ENCODE measurements at places on chromosomes 12 and 14.

GRCh38 chr14:24277071-24277470, 5.7 kb upstream of the RABGGTA start:
- peaks cover 9% of the 10 kb centered on the region for H3K27me3 ChIP-seq
- peaks cover 39% of the 10 kb centered on the region for H3K4me1 ChIP-seq
- H3K4me3 ChIP-seq = no peak overlapping the region

- peak overlapping the region; percentile 98 for H3K27ac ChIP-seq
- peak; percentile 61 for DNase-seq
- H3K27me3 ChIP-seq = no peaks in the 10 kb centered on the region
- H3K36me3 ChIP-seq = peaks cover 46% of the 10 kb centered on the region
- peak overlapping the region; percentile 94 for H3K4me3 ChIP-seq
- H3K4me1 ChIP-seq = peaks cover 60% of the 10 kb centered on the region
Observed at GRCh38 chr12:57087691-57088353, 1.1 kb upstream of the NAB2 start.

DNA sequence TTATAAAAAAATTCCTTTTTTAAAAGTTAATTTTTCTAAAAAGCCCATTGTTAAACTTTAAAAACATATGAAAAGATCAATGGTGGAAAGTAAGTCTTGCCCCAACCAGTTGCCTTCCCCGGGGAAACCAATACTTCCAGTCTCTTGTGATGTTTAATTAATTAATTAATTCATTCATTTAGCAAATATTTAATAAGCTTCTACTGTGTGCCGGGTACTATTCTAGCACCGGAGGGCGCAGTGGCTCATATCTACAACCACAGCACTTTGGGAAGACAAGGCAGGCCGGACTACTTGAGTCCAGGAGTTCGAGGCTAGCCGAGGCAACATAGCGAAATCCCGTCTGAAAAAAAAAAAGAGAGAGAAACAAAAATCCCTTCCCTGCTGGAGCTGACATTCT, 87.4 kb downstream of the HECTD4 start:
- peaks cover 5% of the 10 kb centered on the region for H3K4me1 ChIP-seq
- no peaks in the 10 kb centered on the region for H3K27me3 ChIP-seq
- peaks cover 10% of the 10 kb centered on the region for H3K36me3 ChIP-seq

DNA sequence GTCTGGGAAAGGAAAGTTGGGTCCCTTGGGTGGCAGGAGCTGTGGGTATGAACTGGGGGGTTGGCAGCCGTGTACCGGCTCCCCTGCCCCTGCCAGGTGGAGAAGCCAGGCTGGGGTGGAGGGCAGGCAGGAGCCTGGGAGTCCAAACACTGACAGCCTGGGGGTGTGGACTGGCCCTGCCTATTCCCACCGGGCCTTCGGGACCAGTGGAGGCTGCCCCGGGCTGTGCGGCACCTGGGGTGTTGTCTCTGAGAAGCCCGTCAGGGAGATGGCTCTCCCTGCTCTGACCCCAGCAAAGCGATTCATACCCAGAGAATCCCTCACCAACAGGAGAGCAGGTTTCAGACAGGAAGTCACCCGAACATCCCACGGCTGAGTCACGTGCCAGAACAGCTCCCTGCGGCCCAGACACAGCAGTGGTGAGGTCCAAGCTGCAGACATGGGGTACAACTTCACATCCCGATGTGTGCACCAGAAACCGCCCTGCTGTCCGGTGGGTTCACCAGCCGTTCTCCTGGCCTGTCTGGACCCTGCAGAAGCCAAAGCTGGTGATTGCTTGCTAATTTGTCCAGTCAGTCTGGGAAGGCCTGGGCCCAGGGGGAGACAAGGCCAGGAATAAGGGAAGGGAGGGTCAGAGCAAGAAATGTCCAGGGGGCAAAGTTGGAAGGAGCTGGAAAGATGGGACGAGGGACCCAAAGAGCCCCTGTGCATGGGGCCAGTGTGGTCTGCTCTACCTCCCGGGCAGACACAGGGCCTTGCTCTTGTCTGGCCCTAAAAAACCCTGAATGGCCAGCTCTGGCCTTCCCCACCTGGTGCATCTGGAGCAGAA, 2.1 kb upstream of the GPR132 start:
- H3K27me3 ChIP-seq = no peaks in the 10 kb centered on the region
- peak overlapping the region; percentile 72 for H3K27ac ChIP-seq
- peaks cover 47% of the 10 kb centered on the region for H3K4me1 ChIP-seq
- H3K36me3 ChIP-seq = peaks cover 9% of the 10 kb centered on the region

DNA sequence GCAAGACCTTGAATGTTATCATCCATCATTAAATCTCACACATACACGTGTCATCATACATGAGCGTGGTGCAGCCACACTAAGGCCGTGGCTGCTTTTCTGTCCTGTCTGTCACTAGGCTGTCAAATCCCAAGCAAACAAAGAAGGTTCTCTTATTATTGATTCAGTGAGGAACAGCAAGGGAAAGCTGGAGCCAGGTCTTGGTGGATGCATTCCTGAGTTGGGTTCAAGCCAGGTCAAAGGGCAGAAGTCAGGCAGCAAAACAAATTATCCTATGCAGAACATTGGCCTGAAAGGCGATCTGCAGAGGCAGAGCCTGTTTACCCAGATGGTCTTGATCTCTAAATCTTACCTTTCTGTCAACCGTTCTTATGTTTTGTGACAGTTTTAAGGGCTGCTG, 252.3 kb downstream of the NEDD1 start:
- no peaks in the 10 kb centered on the region for H3K4me1 ChIP-seq
- H3K27ac ChIP-seq = no peak overlapping the region
- H3K36me3 ChIP-seq = no peaks in the 10 kb centered on the region

DNA sequence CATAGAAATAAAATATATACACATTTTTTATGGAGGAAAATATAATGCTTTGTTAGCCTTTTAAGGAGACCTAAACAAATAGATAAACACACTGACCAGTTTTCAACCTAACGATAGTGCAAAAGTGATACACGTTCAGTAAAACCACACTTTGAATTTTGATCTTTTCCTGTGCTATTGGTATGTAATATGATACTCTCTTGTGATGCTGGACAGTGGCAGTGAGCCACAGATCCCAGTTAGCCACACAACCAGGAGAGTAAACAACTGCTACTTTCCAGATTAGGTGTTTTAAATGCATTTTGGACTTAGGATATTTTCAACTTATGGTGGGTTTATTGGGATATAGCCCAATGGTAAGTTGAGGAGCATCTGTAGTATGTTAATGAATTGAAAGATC, 243.1 kb downstream of the ERC1 start:
- no peaks in the 10 kb centered on the region for H3K27me3 ChIP-seq
- H3K4me3 ChIP-seq = no peak overlapping the region
- H3K36me3 ChIP-seq = peaks cover 25% of the 10 kb centered on the region
- H3K4me1 ChIP-seq = no peaks in the 10 kb centered on the region
- no peak for DNase-seq

GRCh38 chr12:57341275-57341990, 89.4 kb downstream of the R3HDM2 start:
- no peak overlapping the region for H3K4me3 ChIP-seq
- H3K4me1 ChIP-seq = peaks cover 11% of the 10 kb centered on the region
- no peaks in the 10 kb centered on the region for H3K27me3 ChIP-seq

- H3K27me3 ChIP-seq = no peaks in the 10 kb centered on the region
- H3K36me3 ChIP-seq = no peaks in the 10 kb centered on the region
- H3K4me3 ChIP-seq = no peak overlapping the region
- H3K4me1 ChIP-seq = no peaks in the 10 kb centered on the region
Observed at GRCh38 chr12:130423136-130423535, 85.4 kb downstream of the PIWIL1 start.

DNA sequence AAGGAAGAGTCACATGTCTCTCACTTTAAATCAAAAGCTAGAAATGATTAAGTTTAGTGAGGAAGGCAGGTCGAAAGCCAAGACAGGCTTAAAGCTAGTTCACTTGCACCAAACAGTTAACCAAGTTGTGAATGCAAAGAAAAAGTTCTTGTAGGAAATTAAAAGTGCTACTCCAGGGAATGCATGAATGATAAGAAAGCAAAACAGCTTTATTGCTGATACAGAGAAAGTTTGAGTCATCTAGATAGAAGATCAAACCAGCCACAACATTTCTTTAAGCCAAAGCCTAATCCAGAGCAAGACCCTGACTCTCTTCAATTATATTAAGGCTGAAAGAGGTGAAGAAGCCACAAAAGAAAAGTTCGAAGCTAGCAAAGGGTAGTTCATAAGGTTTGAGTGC, 193.6 kb downstream of the MSRB3 start:
- H3K4me3 ChIP-seq = no peak overlapping the region
- no peak for DNase-seq
- no peaks in the 10 kb centered on the region for H3K4me1 ChIP-seq
- H3K27me3 ChIP-seq = peaks cover 2% of the 10 kb centered on the region
- no peaks in the 10 kb centered on the region for H3K36me3 ChIP-seq
- no peak overlapping the region for H3K27ac ChIP-seq

- no peaks in the 10 kb centered on the region for H3K27me3 ChIP-seq
- H3K4me1 ChIP-seq = no peaks in the 10 kb centered on the region
- no peak for DNase-seq
Observed at GRCh38 chr12:28817524-28817923, 331.6 kb upstream of the FAR2 start.

- H3K4me1 ChIP-seq = peaks cover 16% of the 10 kb centered on the region
- H3K27ac ChIP-seq = no peak overlapping the region
- no peaks in the 10 kb centered on the region for H3K36me3 ChIP-seq
- DNase-seq = no peak
- no peaks in the 10 kb centered on the region for H3K27me3 ChIP-seq
- no peak overlapping the region for H3K4me3 ChIP-seq
Observed at GRCh38 chr12:123041811-123042655, 61.6 kb downstream of the ARL6IP4 start.

DNA sequence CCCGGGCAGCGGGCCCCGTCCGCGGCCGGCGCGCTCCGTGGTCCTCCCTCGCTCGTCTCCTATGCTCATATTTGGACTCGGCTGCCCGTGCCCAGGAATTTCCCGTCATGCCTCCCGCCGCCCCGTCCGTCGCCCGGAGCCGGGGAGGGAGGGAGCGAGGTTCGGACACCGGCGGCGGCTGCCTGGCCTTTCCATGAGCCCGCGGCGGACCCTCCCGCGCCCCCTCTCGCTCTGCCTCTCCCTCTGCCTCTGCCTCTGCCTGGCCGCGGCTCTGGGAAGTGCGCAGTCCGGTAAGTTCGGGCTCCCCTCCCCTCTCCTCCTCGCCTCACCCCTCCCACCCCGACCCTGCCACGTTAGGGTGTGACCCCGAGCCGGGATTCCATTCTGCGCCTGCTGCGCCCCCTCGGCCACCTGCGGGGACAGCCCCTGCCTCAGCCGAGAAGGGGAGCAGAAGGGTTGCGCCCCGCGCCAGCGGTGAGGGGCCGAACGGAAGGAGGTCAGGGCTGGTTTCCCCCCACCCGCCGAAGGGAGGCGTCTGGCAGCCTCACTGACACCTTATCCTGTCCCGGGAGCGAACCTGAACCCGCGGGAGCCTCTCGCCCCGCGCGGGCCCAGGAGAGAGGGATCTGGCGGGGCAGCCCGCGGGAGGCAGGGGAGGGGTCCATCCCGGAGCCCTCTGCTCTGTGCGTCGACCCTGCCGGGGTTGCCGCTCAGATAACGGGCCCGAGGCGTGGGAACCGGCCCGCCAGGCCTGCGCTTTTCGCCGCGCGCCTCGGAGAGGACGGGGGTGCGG, at the start of gene MSRB3:
Gene MSRB3, plus strand, starts transcription at position 108 of the 793 bp plus-strand sequence. CDS start 29,897 bp downstream, outside the sequence.
- no peak for DNase-seq
- H3K36me3 ChIP-seq = no peaks in the 10 kb centered on the region
- peaks cover 4% of the 10 kb centered on the region for H3K4me1 ChIP-seq
- H3K27ac ChIP-seq = no peak within 1 kb of the TSS
- H3K4me3 ChIP-seq = peak within 1 kb of the TSS; percentile 54

GRCh38 chr12:116392061-116392460, 114.6 kb upstream of the MED13L start:
- H3K4me1 ChIP-seq = no peaks in the 10 kb centered on the region
- no peak overlapping the region for H3K4me3 ChIP-seq
- H3K27me3 ChIP-seq = peaks cover 10% of the 10 kb centered on the region

DNA sequence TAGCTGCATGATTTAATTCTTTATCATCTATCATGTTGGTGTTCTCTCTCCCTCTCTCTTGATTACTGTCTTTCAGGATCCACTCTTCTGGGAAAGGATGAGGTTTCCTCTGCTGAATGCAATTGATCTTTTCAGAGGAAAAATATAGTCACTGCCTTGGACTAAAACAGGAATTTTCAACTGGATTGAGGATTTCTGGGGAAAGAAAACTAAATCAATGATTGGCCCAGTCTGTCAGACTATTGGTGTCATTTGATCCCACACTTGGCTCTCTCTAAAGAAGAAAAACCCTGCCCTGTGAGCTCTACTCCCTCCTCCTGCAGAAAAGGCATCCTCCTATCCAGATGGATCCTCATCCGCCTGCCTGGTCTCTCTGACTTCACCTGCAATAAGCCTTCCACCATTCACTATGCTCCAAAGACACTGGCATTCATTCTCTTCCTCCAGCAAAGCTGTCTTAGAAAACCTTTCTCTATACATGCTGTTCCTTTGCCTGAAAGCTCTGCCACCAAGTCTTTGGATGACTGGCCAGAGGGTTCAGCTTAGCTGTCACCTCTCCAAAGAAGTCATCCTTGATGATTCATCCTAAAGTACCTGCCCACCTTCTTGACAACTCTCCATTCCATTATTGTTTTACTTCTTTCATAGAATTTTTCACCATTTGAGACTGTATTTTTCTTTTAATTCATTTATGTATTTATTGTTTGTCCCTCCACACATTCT, 127.7 kb upstream of the CAND1 start:
- H3K36me3 ChIP-seq = no peaks in the 10 kb centered on the region
- DNase-seq = no peak
- no peak overlapping the region for H3K27ac ChIP-seq
- no peaks in the 10 kb centered on the region for H3K4me1 ChIP-seq
- H3K27me3 ChIP-seq = no peaks in the 10 kb centered on the region
- H3K4me3 ChIP-seq = no peak overlapping the region

- no peak overlapping the region for H3K4me3 ChIP-seq
- no peaks in the 10 kb centered on the region for H3K27me3 ChIP-seq
- H3K4me1 ChIP-seq = no peaks in the 10 kb centered on the region
- peaks cover 8% of the 10 kb centered on the region for H3K36me3 ChIP-seq
- no peak overlapping the region for H3K27ac ChIP-seq
Observed at GRCh38 chr14:50656776-50657175, 11.3 kb downstream of the SAV1 start.

DNA sequence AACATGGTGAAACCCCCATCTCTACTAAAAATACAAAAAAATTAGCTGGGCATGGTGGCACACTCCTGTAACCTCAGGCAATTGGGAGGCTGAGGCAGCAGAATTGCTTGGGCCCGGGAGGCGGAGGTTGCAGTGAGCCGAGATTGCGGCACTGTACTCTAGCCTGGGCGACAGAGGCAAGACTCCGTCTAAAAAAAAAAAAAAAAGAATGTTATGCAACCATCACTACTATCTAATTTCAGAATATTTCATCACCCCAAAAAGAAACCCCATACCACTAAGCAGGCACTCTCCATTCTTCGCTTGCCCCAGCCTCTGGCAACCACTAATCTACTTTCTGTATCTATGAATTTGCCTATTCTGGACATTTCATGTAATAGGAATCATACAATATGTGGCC, 68.8 kb upstream of the AMN start:
- no peak overlapping the region for H3K27ac ChIP-seq
- H3K4me3 ChIP-seq = no peak overlapping the region
- peaks cover 66% of the 10 kb centered on the region for H3K36me3 ChIP-seq
- H3K4me1 ChIP-seq = peaks cover 23% of the 10 kb centered on the region
- DNase-seq = no peak
- no peaks in the 10 kb centered on the region for H3K27me3 ChIP-seq

- H3K4me3 ChIP-seq = no peak overlapping the region
- no peaks in the 10 kb centered on the region for H3K27me3 ChIP-seq
- peaks cover 41% of the 10 kb centered on the region for H3K36me3 ChIP-seq
- no peak for DNase-seq
Observed at GRCh38 chr12:27733052-27733656, 22.5 kb downstream of the MRPS35 start.

GRCh38 chr14:97162621-97163020, 365.4 kb downstream of the VRK1 start:
- H3K36me3 ChIP-seq = no peaks in the 10 kb centered on the region
- no peak overlapping the region for H3K27ac ChIP-seq
- H3K27me3 ChIP-seq = peaks cover 3% of the 10 kb centered on the region
- H3K4me3 ChIP-seq = no peak overlapping the region
- no peaks in the 10 kb centered on the region for H3K4me1 ChIP-seq

Measured in activated T-helper 2 cell treated with anti-CD3 and anti-CD28 coated beads, Interferon-gamma antibody, Interleukin-2, Interleukin-4, amounts not matched to agents 10 μg/mL and 5 μg/mL and 100 μg/mL, durations not matched to agents 14 hours and 24 hours and 36 hours (primary cell).